ENCODE measurements at places on chromosomes 5 and 9. TPM values are rescaled to one million over a fixed set of nuclear protein-coding genes. Genes with fewer than 3 reads are reported as not detected.

The GAS1 gene
- total RNA-seq, result 16.1 TPM

The RNF183 gene
- total RNA-seq, result not detected

The DAPK1 gene
- 2.4 TPM for total RNA-seq

The SPATA31E1 gene
- not detected for total RNA-seq

The TNC gene
- total RNA-seq, result 39.7 TPM

The C9orf153 gene
- total RNA-seq, result not detected

The CDC42SE2 gene
- total RNA-seq, result 10.0 TPM

The PRRX2 gene
- total RNA-seq, result 14.9 TPM

The LCN15 gene
- total RNA-seq, result not detected

The CCDC152 gene
- 4.0 TPM for total RNA-seq

The DNAJC25 gene
- 6.2 TPM for total RNA-seq

The LRRC19 gene
- not detected for total RNA-seq

The TMEM174 gene
- not detected for total RNA-seq

The ADAMTSL1 gene
- 39.1 TPM for total RNA-seq

The SLC45A2 gene
- total RNA-seq, result under 0.01 TPM

The CD14 gene
- 0.17 TPM for total RNA-seq

The FSTL4 gene
- not detected for total RNA-seq
